ENCODE measurements at places on chromosomes 2 and 18.

GRCh38 chr2:74856004-74856578, 22.2 kb downstream of the HK2 start:
- DNase-seq, result no peak

DNA sequence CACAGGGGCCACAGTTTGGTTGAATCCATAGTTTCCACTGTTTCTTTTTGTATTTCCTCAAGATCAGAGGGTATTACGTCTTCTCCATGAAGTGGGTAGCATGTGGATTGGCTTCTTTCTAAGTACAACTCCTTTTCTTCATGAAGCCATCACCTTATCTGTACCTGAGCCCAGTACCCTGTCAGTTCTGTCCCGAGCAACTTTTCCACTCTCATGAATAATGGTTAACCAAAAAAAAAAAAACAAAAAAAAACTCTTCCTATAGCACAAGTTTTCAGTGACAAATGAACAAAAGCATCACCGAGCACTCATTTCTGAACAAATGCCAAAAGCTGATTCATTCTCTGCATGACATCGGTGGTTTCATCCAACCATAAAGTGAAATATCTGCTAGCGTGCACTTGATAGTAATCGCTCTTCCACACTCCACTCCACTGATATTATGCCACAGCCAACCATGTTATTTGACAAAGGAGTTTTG, 53.0 kb upstream of the CCDC150 start:
- no peak for DNase-seq

DNA sequence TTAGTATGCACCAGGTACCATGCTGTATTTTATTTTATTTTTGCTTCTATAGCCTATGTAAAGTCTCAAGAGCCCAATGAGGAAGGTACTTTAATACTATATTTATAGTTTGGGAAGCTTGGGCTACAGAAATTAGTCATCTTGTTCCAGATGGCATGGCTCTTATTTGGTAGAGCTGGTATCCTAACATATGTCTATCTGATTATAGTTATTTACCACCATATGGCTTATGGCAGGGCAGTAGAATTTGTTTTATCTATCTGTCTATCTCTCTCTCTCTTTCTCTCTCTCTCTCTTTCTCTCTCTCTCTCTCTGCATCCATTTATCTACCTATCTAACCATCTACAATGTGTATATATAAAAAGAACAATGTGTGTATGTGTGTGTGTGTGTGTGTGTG, 1293.7 kb upstream of the SLC39A10 start:
- no peak for DNase-seq

DNA sequence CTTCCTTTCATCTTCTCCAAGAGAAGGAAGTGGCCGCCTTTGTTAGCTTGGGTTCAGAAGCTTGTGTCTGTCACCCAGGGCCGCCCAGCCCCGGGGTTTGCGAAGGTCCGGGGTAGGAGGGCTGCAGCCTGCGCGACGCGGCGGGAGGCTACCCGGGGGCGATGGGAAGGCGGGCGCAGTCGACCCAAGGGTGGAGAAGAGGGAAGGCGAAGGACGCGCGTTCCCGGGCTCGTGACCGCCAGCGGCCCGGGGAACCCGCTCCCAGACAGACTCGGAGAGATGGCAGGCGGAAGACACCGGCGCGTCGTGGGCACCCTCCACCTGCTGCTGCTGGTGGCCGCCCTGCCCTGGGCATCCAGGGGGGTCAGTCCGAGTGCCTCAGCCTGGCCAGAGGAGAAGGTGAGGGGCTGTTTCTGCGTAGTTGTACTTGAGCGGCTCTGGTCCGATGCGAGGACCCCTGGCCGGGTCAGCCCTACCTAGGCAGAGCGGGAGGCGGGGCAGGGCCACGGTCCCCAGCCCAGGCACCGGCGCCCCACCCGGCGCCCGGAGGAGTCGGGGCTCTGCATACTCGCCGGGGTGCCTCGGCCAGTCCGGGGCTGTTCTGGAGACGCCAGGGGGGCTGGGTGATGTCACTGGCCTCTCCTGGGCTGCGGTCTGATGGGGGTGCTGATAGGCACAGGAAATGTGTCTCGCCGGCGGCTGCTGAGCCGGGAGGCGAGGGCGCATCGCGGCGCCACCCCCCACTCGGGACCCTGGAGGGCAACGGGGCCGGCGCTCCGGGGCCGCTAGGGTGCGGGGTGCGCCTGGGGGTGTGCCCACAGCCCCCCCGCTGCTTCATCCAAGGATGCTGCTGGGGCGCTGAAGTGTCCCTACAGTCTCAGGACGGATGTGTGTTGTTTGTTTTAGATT, at the start of gene QPCT:
Gene QPCT, plus strand, starts transcription at position 178 of the 909 bp plus-strand sequence. Its CDS starts 102 bp downstream, at position 280.
- DNase-seq, result no peak

DNA sequence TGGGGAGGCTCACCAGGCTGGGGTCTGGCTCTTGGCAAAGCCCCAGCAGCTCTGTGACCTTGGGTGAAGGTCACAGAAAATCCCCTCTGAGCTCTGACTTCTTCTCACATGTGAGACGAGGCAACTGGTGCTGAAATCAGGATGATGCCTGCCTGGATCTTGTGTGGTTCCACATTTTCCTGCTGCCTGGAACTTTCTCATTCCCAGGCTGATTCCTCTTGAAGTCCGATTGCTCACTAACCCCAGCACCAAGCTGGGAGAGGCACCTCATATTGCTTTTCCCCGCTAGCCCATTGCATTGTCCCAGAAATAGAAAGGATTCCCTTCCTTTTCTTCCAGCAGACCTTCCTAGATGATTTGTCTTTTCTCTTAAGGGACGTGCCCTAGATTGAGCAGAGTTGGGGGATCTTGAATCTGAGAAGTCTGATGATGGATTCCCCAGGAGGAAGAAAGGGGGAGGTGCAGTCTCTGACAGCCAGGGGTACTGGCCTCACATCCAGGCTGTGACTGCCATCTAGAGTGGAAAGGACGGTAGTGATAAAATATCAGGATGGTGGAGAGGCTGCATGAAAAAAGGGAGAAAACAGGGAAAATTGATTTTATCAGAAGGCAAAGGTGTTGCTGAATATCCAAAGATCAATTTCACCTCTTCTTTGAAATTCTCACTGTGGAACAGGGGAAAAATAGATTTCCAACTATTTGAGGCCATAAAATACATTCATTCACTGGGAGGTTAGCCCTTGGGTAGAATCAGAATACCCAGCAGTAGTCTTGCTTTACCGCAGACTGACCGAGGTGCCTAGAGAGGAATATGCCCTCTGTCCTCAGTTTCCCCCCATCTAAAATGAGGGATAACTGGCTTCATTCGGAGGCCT, 96.3 kb downstream of the FAM210A start:
- DNase-seq, result peak; percentile 48

- no peak for DNase-seq
These were observed 148.9 kb downstream of the SMAD2 start for GRCh38 chr18:47781561-47781960.

DNA sequence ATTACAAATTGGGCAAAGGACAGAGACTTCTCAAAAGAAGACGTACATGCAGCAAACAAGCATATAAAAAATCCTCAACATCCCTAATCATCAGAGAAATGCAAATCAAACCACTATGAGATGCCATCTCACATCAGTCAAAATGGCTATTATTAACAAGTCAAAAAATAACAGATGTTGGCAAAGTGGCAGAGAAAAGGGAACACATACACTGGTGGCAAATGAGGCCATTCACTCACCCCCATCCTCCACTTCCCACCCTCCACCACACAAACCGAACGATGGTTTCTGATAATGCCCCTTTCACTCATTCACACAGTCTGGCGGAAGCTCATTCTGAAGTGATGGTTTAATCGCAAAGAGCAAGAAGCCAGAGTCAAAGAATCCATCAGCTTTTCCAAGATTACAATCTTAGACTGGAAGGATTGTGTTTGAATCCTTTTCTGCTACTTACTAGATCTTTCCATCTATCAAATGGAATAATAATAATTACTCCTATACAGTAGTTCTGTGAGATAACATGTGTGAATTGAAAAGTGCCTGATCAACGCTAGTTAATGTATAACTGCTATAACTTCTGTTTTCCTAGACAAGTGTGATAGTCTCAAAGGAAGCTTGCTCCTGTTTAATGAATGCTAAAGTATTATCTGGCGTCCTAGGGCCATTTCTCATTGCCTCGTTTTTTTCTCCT, 16.9 kb upstream of the CD28 start:
- no peak for DNase-seq

GRCh38 chr18:35467624-35468016, 30.1 kb downstream of the INO80C start:
- no peak for DNase-seq

DNA sequence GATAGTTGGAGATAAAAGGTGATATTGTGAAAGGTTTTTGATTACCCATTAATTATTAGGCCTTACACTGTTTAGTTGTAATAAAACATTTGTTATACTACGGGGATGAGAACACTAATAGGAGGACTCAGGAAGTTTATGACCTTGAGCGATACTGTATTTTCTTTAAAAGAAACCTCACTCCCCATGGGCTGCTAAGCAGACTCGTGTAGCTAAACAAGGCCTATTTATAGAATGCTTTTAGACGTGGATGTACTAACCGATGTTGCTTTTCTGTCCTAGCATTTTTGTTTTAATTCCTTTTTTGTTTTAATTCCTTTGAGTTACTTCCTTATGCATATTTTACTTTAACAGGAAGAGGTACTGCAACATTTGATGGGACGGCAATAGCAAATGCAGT, 22.9 kb downstream of the MSH6 start:
- no peak for DNase-seq

DNA sequence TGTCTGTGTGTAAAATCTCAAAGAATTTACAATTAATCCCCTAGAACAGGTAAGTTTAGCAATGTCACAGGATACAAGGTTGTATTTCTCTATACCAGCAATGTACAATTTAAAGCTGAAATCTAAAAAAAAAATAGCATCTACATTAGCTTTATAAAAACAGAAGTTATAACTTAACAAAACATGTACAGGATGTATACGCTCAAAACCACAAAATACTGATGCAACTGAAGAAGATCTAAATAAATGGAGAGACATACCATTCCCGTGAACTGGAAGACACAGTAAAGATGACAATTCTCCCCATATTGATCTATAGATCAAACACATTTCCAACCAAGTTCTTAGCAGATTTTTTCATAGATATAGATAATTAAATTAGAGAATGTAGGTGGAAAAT, 17.5 kb upstream of the RANBP2 start:
- DNase-seq, result no peak

GRCh38 chr2:237327175-237327950, 86.6 kb downstream of the COL6A3 start:
- no peak for DNase-seq

DNA sequence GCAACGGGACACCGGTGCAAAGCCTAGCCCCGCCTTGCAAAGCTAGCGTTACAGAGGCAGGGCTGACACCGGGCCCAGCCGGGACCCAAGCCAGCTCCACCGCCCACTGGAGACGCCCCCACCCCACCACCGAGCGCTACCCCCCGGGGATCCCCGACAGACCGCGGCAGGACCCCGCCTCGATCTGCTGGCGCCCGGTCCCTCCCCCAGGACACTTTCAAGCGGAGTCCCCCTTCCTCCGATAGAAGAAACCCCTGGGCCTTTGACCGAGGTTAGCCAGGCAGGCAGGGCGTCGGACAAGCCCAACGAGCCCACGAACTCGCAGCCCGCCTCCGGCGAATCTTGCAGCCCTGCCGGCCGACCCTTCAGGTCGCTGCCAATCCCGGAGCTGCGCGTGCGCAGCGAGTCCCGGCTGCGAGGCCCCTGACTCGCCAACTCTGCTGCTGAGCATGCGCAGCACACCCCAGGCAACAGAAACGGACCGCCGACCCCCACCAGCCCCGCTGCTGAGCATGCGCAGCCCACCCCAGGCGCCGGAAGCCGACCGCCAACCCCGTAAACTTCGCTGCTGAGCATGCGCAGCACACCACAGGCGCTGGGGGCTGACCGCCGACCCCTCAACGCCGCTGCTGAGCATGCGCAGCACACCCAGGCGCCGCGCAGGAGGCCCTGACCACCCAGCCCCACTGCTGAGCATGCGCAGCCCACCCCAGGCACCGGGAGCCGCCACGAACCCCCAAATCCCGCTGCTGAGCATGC, 656 bp downstream of the ADI1 start:
- peak; percentile 96 for DNase-seq

GRCh38 chr2:145166731-145167302, 646.9 kb upstream of the ZEB2 start:
- no peak for DNase-seq

DNA sequence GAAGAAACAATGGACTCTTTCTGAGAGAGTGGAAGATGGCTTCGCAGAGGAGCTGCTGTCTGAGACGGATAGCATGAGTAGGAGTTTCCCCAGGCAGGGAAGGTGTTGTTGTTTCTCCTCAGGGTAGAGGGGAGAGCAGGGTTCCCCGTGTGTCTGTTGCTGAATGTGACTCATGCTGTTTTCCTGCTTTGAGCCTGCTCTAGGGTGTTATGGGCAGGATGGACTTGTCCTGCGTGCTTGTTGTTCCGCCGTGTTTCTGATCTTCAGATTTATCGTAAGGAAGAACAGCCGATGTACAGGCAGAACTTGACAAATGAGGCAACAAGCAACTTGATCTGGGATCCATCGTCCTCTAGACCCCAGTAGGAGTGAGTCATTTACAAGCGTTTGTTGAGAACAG, 19.7 kb upstream of the MYCN start:
- DNase-seq, result no peak

GRCh38 chr2:27298391-27299080, 9.7 kb downstream of the UCN start:
- no peak for DNase-seq

DNA sequence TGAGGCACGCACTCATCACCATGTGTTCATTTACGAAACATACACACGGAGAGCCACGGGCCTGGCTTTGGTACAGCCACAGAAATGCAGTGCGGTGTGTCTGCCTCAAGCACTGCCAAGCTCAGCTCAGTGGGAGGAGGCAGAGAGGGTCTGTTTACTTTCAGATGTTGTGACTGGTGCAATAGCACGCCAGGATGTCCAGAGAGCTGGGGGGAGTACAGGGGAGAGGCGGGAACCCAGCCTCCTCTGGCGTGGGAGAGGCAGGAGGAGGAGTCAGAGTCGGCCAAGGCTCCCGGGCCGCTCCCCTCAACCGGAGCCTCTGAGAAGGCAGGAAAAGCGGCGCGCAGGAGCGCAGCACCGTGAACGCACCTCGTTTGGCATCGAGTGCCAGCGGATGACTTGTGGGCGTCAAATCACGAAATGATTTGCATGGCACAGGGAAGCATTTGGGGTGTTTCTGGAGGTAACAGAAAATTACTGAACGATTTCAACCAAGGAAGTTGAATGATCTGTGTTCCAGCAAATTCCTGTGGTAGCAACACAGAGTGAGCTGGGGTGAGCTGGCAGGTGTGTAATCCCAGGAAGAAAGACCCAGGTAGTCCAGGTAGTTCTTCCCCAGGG, 143.0 kb downstream of the ZNF516 start:
- DNase-seq, result no peak

GRCh38 chr18:13457327-13457726, 238.8 kb downstream of the LDLRAD4 start:
- no peak for DNase-seq
